ENCODE measurements at places on chromosomes 2 and 18. TPM values are rescaled to one million over a fixed set of nuclear protein-coding genes. Genes with fewer than 3 reads are reported as not detected.

Gene KCNJ3
- total RNA-seq, result 0.05 TPM

Gene NAT8
- total RNA-seq, result not detected

Gene GPR17
- 6.4 TPM for total RNA-seq

Gene ONECUT2
- total RNA-seq, result 8.2 TPM

Gene IL1RN
- total RNA-seq, result not detected

Gene GTF3C2
- total RNA-seq, result 114 TPM

Gene C2orf78
- not detected for total RNA-seq

Gene PLEKHM3
- 6.9 TPM for total RNA-seq

Gene ADRA2B
- 0.79 TPM for total RNA-seq

Gene POTEJ
- not detected for total RNA-seq

Gene CD8A
- total RNA-seq, result 0.54 TPM

Gene CIDEA
- total RNA-seq, result not detected

Gene RGPD4
- 0.05 TPM for total RNA-seq

Gene VIT
- not detected for total RNA-seq

Gene DYNAP
- total RNA-seq, result not detected

Data from neural crest cell (in vitro differentiated cells).